ENCODE measurements at places on chromosomes 1 and 21. TPM values are rescaled to one million over a fixed set of nuclear protein-coding genes. Genes with fewer than 3 reads are reported as not detected.

Gene GPR157
- 4.1 TPM for total RNA-seq

Gene LRRC3
- under 0.01 TPM for total RNA-seq

Gene C4BPA
- total RNA-seq: not detected

Gene DMRTA2
- total RNA-seq: 0.09 TPM

Gene HFM1
- 0.43 TPM for total RNA-seq

Gene TMOD4
- not detected for total RNA-seq

Gene CHI3L1
- 1.1 TPM for total RNA-seq

Gene NBPF10
- total RNA-seq: 4.9 TPM

Gene UBASH3A
- not detected for total RNA-seq

Gene PLEKHN1
- total RNA-seq: 0.63 TPM

Gene LCE1E
- not detected for total RNA-seq

Gene DLGAP3
- total RNA-seq: not detected

Gene A3GALT2
- total RNA-seq: not detected

Gene SPATA46
- total RNA-seq: not detected

Gene SPRR2A
- not detected for total RNA-seq

Gene FAM72B
- 1.7 TPM for total RNA-seq

Gene C1orf232
- total RNA-seq: not detected

Gene WNT2B
- total RNA-seq: 4.6 TPM

Gene CLCA1
- not detected for total RNA-seq

Gene IFNGR2
- 38.6 TPM for total RNA-seq

Gene SLC19A2
- total RNA-seq: 6.3 TPM

Gene WNT3A
- not detected for total RNA-seq

Gene SPRR1A
- total RNA-seq: not detected

Gene KCNJ15
- 0.16 TPM for total RNA-seq

Gene TMIGD3
- total RNA-seq: not detected

Gene HPDL
- total RNA-seq: 0.26 TPM

All from bronchial smooth muscle cell (primary cell).